ENCODE measurements at places on chromosomes 6 and 20. TPM values are rescaled to one million over a fixed set of nuclear protein-coding genes. Genes with fewer than 3 reads are reported as not detected.

DNA sequence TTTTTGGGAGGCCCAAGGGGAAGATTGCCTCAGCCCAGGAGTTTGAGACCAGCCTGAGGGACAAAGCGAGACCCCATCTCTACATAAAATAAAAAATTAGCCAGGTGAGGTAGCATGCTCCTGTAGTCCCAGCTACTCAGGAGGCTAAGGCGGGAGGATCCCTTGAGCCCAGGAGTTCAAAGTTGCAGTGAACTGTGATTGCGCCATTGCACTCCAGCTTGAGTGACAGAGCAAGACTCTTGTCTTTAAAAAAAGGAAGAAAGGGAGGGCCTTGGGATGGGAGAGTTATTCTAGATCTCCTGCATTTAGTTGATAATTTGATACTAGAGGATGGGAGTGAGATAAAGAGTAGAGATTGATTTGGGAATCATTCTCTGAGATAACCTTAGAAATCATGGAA is 68.1 kb downstream of the ITCH start:
- no peak for DNase-seq

DNA sequence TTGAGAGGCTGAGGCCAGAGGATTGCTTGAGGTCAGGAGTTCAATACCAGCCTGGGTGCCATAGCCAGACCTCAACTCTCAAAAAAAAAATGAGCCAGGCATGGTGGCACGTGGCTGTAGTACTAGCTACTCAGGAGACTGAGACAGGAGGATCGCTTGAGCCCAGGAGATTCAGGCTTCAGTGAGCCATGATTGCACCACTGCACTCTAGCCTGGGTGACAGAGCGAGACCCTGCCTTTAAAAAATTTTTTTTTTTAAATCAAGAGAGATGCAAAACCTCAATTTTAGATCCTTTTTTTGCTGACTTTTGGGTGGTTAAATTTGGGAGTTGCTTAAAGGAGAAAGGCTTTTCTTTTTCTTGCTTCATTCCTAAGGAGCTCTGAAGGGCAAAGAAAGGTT is 70.9 kb downstream of the DHX35 start:
- no peak for DNase-seq

- peak; percentile 23 for DNase-seq
Observed at GRCh38 chr6:89311853-89312531, 3.1 kb downstream of the GABRR2 start.

DNA sequence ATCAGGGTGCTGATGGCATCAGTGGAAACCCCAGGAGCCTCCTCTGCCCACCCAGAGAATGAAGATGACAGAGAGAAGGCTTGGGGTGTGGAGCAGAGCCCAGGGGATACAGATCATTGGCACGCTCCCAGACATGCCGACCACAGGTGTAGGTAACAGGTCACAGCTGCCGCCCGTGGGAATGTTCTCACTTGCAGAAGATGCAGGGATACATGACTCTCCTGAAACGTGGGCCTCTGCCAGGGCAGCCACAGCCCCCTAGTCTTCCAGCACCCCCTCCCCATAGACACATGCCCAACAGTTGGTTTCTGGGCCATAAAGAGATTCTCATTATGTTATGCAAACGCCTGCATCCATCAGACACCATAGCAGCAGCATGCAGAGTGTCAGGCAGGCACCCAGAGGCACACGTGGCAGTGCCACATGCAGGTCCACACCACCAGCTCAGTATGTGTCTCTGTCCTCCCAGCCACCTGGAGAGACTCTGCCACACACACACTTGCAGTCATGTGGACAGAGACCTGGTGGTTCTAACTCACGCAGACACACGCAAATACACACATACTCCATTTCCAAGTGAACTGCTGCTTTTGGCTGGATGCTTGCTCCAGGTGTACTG is 45.5 kb downstream of the LRFN2 start:
- no peak for DNase-seq

GRCh38 chr20:16283978-16284377 is 289.3 kb downstream of the KIF16B start:
- DNase-seq, result no peak

GRCh38 chr6:53593001-53593488 is 48.1 kb upstream of the GCLC start:
- DNase-seq, result no peak

DNA sequence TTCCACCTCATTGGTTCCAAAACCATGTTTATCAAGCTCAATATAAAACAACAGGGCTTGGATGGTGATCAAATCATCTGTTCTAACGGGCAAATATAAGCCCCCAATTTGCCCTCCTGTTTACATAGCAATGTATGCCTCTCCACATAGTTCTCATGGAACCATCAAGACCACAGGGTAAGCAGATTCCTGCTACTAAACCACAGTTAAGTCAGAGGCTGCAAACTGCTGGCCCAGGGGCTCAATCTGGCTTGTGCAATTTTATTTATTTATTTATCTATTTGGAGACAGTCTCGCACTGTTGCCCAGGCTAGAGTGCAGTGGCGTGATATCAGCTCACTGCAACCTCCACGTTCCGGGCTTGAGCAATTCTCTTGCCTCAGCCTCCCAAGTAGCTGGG is 18.9 kb upstream of the MTHFD1L start:
- DNase-seq, result no peak

GRCh38 chr6:8657522-8657921 is 222.2 kb upstream of the SLC35B3 start:
- no peak for DNase-seq

DNA sequence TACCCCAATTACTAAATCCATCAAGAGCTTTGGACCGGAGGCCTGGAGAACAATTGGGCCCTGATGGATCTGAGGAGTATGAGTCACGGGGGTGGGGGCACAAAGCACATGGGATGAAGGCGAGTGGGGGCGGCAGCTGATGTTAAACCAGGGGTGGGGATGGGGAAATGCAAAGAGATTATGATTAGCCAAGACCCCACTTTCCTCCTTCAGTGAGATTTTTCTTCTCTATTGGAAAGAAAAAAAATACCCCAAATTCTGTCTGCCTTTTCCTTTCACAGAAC is 57.9 kb downstream of the ARHGAP40 start:
- DNase-seq, result no peak

SSTR4 gene
- not detected for polyA plus RNA-seq

PCSK2 gene
- polyA plus RNA-seq, result 0.18 TPM

GPSM3 gene
- polyA plus RNA-seq, result 146 TPM

TRIM39 gene
- 12.7 TPM for polyA plus RNA-seq

DNMT3B gene
- polyA plus RNA-seq, result 1.3 TPM

PAX1 gene
- 35.6 TPM for polyA plus RNA-seq

CPXM1 gene
- 14.1 TPM for polyA plus RNA-seq
